NCI-H1694 (cell line): ENCODE measurements at places on chromosomes 2 and 18.
A peak's percentile ranks its signal among the peaks of the same experiment; 100 is the strongest.

DNA sequence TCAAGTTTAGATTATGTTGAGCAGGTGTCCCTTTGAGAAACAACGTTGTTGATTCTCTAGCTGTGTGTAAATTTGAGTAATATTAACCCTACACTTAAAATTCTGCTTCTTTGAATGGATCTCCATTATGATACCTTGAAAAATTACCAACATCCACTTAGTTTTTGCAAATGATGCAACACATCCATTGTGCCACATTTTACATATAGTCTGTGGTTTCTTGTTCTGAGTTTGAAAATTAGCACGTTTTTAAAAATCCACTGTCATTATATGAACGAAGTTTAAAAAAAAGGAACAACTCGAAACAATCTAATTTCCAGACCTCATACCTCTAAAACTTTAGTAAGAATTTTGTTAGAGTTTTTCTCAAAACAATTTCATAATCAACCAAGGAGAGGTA is 37.7 kb downstream of the PIK3C3 start:
- no peak for DNase-seq

DNA sequence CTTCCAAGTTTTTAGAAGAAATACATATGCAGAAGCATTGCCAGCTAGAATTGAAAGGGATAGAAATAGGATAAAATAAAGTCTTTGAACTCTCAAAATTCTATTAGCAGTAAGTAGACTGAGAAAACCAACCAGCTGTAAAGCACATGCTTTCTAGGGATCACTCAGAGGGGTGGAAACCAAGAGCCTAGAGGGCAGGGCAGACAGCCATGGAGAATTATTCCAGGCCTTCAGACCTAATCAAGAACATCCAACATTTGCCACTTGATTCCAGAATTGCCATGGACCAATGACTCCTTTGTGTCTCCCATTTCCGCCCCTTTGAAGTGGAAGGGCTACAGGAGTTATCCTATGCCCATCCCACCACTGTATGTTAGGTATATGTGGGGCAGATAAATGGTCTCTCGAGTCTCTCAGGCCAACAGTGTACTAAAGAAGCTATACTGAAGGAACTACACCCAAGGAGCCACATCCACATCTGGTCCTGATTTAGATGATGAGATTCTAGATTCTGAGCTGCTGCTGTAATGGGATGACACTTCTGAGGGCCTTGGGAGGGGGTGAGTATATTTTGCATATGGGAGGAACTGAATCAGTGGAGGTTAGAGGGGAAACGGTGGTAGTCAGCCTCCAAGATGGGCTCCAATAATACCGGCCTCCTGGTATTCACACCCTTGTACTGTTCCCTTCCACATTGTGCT is 4.0 kb downstream of the FARSB start:
- DNase-seq: no peak

- DNase-seq: no peak
Measured at GRCh38 chr2:170587922-170588321, 127.2 kb upstream of the SP5 start.

GRCh38 chr2:181310967-181311366 is 146.2 kb upstream of the ITGA4 start:
- no peak for DNase-seq

- no peak for DNase-seq
Measured at GRCh38 chr2:199926806-199927205, 15.7 kb downstream of the C2orf69 start.

DNA sequence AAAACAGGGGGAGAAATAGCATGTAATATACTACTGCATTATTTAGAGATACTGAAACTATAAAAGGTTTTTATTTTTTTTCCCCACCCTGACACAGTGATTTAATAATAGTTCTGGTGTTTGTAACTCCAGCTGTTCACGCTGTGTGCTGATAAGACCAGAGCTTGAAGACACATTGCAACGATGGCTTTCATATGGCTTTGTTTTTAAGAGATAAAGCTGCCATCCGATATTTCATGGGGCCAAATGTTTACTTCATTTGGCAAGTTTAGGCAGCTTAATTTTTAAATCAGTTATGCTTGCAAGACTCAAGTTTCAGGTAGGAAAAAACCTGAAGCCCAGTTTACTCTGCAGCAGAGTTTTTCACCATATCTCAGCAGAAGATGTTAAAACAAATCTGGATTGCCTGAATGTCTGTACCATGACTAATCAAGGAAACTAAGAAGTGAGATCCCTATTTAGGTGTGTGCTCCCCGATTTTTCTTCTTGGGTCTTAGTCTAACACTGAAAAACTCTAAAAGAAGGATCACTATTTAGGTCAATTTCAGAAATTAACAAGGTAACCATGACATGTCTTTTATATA is 508.6 kb downstream of the PARD3B start:
- peak; percentile 2 for DNase-seq

DNA sequence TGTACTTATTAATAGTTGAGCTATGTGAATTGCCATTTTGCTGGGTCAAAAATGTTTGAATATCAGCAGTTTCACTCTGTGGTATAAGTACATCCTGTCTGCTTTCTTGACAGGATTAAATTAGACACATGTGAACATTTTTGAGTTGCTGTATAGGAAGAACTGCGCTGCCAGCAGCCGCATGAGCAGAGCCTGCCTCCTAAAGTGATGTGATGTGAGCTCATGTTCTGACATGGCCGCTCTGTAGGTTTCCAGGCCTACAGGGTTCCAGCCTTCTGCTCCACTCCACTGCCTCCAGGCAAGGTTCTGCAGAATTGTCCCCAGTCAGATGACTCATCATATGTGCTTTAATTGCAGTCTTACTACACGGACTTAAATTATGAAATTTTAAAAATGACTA is 119.7 kb upstream of the NFATC1 start:
- DNase-seq: no peak

GRCh38 chr2:74835831-74836674 is 2.1 kb downstream of the HK2 start:
- peak; percentile 47 for DNase-seq

DNA sequence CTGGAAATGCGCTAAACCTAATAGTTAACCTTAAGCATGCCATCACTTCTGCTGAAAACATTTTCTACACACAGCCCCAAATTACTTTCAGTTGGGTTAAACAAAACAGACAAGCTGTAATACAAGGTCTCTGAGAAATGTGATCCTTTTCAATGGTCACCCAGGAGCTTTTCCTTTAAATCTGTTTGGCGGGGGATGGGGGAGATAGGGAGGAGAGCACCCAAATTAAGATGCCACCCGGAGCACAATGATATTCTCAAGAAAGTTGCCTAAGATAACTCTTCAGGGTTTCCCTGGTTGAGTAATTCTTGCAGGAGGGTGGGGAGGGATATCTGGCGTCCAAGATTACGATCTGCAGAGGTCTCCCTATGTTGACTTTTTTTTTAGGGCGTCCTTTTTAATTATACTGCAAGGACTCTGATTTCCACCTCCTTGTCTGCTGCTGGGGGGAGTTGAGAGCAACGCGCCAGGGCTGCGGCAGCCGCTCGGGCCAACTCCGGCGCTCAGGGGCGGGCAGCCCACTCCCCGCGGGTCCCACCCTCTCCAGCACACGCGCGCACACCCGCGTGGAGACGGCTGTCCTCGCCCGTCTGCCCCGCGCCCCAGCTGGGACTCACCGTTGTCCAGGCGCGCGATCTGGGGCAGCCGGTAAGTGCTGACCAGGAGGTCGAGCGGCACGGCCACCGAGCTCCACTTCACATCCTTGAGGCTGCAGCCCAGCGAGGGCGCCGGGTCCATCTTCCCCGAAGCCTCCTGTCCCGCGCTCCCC is 807 bp downstream of the GAREM1 start:
- DNase-seq: no peak

DNA sequence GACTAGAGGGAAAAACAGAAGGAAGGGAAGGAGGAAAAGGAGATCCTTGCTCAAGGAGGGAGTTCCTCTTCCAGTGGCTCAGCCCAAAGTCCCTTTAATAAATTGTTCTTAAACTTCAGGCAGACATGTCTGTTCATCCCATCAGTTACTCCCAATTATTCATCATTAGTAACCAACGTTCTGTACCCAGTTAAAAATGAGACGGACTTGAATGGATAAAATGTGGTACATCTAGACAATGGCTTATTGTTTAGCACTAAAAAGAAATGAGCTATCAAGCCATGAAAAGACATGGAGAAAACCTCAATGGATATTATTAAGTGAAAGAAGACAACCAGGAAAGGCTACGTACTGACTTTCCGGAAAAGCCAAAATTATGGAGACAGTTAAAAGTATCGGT is 50.8 kb upstream of the ACSL3 start:
- DNase-seq: no peak

DNA sequence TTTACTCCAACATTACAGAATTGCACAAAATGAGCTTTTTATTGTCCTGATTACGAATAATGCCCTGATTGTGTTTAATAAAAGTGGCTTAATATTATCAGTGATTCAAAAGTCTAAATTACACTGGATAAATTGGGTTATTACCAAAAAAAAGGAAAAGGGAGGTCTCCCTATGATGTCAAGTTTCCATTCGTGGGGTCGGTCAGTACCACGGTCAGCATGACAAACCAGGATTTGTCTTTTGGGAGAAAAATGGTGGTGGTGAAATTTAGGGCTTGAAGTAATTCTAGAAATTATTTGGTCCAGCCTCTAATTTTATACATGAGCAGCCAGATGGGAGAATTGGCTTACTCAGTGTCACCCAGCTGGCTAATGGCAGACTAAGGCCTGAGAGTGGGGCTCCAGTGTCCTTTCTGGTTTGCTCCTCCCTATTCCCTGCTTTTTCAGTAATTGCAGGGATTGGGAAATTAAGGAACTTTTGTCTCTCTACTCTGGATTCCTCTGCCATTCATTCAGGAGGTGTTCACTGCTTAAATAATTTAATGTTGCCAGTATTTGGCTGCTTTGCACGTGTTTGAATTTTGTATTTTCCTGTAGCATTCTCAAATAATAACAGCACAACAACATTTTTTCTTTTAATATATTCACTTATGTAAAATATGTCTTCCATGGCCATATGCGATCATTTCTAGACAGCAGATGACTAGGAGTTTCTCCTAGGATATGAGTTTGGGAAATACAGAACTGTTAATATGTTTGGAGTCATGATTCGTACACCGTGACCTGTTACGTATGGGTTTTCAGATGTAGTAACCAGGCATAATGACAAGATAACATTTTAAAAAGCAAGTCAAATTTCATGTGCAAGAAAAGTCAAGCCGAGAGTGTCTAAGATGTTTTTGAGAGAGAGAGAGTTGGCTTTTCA is 128.9 kb upstream of the NOSTRIN start:
- DNase-seq: no peak

DNA sequence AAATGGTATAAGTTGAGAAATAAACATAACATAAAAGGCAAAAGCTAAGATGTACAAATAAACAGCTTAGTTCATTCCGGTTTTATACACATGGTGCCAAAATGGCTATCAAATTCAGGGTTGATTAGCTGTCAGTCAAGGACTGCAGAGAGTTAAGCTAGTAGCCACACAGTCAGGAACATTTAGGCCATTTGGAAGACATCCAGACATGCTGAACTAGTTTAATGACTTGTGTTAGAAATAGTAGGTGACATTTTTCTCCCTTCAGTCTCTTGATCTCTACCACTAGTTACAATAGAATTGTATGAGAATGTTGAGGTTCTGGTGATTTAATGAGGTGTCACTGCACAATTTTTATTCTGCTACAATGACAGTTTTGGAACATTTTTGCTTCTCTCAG is 394.4 kb upstream of the SPHKAP start:
- DNase-seq: no peak

DNA sequence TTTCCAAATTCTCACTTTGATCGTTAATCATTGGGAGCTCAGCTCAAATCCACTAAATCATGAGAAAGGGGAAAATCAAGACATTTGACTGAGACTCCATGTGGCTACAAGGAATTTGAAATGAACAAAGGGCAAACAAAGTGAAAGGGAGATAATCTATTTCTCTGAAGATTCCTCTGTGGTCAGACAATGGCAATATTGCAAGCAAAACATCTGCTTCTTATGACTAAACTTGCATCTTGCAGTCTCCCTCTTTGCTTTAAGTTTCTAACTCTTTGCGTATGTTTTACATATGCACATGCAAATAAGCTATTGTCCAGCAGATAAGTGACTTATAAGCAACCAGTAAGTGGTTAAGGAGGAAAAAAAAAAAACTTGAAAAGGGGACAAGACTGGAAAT is 299.1 kb upstream of the NXPH2 start:
- DNase-seq: no peak

DNA sequence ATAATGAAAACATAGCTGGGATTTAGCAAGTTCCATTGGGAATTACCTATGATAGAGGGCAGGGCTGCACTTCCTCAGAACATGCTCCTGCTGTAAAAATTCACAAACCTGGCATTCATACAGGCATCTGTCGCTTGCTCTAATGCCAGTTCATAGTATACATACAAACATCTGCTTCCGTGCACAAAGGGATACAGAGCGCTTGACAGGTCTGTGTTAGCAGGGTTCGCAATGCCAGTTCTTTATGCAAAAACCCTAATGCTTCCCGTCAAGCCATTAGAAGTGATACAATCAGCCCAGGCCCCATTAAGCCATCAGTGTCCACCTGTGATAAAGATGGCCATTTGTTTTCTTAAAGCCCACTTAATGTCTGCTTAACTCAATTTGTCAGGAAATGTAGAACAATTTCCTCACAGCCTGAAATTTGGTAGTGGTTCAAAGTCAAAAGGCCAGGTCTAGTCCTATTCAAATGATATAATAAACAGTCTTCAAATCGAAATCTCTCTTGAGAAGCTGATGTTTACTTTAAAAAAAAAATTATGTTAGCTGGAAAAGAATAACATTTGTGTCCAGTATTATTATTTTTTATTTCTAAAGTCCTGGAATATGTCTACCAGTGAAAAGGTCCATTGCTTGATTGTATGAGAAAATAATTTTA is 556.3 kb downstream of the ARHGAP15 start:
- peak; percentile 98 for DNase-seq

DNA sequence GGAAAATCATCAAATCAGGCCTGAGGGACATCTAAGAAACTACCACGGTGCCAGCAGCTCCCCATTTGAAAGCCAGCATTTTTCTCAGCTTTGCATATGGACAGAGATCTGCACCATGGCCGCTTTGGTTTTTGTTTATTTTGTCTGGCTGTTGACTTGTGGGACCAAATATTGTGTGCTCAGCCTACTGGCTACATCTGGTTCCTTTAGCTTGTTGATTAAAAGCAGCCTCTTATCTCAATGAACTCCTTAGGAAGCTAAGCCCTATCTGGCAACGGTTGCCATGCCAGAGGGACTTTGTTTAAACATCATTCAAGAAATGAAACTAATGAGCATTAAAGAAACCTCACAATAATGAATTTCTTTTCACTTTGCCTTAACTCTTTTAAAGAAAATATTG is 32.4 kb upstream of the CCDC150 start:
- DNase-seq: no peak

- DNase-seq: peak; percentile 64
Measured at GRCh38 chr2:177758591-177759371, 313.8 kb downstream of the PDE11A start.

DNA sequence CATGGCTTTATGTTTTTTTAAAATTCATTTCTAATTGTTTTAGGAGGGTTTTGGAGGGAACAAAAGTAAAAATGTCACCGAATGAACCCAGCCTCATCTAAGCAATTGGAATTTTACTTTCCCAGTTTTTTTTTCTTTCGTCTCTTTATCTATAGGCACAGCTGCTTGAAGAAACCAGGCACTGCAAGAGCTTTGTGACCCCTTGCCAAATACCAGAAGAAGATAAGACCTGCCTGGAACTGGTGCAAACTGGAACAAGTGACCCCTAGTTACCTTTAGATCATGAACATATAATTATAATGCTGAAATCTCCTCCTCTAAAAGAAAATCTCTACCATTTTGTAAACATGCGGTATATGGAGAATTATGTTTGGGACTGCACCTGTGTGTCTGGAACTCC is 100.9 kb downstream of the TSN start:
- DNase-seq: no peak

- no peak for DNase-seq
Measured at GRCh38 chr2:17084877-17085276, 419.2 kb upstream of the CYRIA start.

GRCh38 chr2:60441800-60442199 is 111.7 kb downstream of the BCL11A start:
- DNase-seq: no peak
